ENCODE measurements at places on chromosomes 12 and 14.

DNA sequence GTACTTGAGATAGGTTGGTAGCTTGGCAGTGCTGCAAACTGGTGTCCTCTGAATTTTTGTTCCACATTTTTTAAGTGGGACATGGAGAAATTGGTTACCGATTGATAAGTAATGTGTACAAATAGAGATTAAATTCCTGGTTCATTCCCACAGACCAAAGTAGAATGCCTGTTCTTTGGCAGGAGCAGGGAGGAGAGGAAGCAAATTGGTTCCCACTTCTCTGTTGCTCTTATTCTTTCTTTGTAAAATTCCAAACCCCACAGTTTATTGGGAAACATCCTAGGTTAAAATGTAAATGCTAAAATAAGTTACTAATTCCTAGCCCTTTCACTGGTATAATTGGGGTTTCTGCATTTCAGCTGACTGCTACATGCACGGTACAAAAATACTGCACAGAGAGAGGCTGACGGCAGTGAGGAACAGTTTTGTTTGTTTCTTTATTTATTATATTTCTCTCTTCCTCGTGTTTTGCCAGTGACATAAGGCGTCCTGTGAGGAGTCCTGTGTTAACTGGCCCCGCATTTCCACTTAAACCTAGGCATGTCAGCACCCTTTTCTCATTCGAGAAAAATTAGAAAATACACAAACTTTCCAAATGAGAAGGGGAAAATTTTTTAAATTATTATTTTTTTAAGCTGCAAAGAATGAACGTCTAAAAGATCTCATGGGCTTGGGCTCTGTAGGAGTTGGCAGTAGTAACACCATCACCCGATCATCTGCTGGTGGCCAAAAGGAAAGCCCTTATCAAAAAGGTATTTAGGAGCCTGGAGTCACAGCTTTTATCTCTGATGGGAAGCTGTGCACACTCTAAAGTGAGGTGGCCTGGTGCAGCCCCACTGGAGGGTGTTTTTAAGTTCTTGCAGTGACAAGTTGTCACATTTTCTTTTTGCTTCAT lies 25.4 kb upstream of the BCL7A start:
- no peak for DNase-seq

GRCh38 chr14:89422181-89422951 lies 5.3 kb upstream of the FOXN3 start:
- peak; percentile 42 for DNase-seq

- no peak for DNase-seq
Measured at GRCh38 chr12:100721169-100721568, 73.4 kb upstream of the ANO4 start.

- no peak for DNase-seq
Measured at GRCh38 chr12:62963486-62964041, 28.6 kb upstream of the PPM1H start.

GRCh38 chr12:89417246-89417977 lies 65.1 kb upstream of the DUSP6 start:
- DNase-seq = no peak

DNA sequence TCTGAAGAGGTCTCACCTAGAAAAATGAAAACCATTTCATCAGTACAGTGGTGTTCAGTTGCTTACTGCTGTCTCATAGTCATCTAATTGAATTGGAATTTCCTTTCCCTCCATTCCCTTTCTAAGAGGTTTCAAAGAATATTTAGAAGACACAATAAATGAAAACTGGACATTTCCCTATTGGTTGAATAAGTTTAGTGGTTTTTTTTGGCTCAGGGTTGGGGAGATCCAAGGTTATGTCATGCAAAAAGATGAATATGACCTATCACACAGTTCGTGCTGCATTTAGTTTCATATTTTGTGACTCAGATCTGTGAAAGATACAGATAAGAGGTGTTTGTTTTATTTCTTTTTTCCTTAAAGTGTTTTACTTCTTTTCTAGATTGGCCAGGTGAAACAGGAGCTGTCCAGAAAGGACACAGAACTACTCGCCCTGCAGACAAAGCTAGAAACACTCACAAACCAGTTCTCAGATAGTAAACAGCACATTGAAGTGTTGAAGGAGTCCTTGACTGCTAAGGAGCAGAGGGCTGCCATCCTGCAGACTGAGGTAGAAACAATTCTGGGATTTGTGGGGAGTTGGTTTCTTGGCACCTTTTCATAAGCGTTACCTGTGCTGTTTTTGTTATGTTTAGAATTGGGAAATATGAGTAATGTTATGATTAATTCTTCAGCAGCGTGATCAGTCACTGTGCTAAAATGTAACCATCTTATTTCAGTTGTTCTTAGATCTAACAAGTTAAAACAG lies 124.6 kb downstream of the ERC1 start:
- no peak for DNase-seq

DNA sequence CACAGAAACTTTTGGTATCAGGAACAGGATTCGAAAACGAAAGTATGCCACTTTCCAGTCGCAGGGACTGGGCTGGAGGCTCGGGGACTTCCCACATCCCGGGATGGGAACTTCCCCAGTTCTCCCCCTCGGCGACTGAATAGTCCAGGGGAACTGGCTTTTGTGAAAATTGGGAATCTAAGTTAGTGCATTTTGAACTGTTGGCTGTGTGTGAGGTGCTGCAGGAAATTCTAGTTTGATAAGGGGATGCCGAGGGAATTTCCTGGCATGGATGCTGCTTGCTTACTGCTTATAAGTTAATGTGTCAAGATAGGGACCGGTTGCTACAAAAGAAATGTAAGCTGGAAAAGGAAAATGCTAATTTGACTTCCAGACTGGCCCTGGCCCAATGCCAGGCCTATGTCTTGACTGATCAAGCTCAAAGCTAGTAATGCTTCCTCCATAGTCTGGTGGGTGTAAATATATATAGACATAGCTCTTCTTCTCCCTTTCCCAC lies 73.4 kb upstream of the EIF5 start:
- DNase-seq = no peak

DNA sequence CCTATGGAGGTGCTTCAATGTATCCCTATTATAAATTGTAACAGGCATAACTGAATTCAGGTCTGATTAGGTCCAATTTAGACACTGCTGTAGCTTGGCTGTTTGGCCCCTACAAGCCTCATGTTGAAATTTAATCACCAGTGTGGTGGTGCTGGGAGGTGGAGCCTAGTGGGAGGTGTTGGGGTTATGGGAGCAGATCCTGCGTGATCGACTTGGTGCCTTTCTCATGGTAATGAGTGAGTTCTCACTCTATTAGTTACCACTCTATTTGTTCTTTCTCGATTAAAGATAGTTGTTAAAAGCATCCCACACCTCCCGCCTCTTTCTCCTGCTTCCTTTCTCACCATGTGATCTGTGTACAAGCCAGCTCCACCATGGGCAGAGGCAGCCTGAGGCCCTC lies 122.1 kb downstream of the FOXA1 start:
- no peak for DNase-seq

DNA sequence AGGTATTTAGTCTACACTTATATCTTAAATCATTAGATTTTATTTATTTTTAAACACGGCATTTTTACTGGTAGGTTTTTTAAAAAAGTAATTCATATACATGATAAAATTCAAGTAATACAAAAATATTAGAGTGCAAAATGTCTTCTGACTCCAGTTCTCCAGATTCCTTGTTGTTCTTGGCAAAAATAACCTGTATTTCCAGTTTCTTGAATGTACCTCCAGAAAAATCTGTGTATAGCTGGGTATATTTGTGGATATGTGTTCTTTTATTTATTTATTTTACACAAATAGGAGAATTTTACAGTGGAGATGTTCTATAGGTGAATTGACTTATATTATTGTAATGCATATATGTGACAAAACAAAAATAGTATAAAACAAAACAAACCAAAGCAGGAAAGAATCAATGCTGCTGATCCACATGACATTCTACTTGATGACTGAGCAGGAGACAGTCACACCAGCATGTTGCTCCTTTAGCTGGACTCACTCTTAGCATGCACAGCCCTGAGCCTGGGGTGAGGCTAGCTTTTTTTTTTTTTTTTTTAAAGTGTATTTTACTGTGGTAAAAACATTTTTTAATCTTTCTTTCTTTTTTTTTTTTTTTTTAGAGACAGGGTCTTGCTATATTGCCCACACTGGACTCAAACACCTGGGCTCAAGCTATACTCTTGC lies 42.2 kb upstream of the SLC38A2 start:
- DNase-seq = no peak

- DNase-seq = peak; percentile 48
Measured at GRCh38 chr12:54082397-54082892, 28.8 kb downstream of the HOXC4 start.

- no peak for DNase-seq
Measured at GRCh38 chr12:49174218-49174617, 14.7 kb downstream of the TUBA1A start.

DNA sequence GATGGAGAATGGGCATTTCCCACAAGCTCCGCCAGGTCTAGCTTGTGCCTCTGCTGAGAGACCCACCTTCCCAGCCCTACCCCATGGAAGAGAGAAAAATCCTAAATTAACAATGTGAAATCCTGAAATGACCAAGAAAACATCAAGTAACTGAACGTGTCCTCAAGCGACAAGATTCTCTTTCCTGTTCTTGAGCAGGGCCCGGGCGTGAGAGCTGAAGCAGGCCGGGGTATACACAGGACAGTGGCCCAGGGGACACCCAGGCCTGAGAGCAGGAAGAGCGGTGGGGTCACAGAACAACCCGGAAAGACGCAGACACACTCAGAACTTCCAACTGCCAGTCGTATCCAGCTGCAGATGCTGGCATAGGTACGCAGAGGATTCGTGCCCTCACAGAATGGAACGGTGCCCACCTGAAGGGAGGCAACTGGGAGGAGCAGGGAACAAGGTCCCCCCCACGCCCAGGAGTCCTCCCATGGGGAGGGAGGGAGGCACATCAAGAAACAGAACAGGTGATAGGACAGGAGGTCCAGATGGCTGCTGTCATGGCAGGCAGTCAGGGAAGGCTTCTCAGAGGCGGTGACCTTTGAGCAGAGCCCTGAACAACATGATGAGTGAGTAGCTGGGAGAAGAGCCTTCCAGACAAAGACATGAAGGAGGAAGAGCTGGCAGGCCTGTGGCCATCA lies 9.1 kb downstream of the RIMBP2 start:
- DNase-seq = no peak

DNA sequence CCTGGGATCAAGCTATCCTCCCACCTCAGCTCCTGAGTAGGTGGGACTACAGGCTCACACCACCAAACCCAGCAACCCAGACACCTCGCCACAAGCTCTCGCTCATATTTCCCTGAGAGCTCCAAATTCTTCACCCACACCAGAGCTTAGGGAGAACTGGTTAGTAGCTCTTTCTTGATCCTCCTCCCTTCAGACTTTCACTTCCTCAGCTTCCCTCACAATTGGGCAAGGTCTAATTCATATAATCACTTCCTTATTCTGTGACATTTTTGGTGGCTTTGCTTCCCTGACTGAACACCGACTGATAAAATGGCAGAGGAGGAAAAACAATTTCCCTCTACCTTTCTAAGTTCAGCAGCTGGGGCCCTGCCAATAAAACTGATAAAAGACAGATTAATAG lies 88.5 kb downstream of the GXYLT1 start:
- no peak for DNase-seq
